Posterior cingulate gyrus (tissue), 11 donors: ENCODE measurements at places on chromosomes 13 and 19.

DNA sequence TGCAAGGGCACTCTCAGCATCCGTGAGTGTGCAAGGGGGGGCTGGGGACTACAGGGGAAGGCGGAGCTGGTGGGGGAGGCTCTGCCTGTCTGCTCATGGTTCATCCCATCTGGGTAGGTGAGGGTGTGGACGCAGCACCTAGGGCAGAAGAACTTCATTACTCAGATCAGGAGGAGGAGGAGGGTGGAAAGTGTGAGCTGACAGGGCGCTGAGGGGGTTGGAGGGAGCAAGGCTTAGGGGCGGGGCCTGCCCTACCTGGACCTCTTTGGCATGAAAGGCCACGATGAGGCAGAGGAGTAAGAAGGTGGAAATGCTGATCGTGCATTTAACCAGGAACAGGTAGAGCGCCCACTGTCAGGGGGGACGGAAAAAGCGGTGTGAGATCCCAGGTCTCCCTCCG lies 4.5 kb downstream of the KCNN4 start:
- no peak for DNase-seq

DNA sequence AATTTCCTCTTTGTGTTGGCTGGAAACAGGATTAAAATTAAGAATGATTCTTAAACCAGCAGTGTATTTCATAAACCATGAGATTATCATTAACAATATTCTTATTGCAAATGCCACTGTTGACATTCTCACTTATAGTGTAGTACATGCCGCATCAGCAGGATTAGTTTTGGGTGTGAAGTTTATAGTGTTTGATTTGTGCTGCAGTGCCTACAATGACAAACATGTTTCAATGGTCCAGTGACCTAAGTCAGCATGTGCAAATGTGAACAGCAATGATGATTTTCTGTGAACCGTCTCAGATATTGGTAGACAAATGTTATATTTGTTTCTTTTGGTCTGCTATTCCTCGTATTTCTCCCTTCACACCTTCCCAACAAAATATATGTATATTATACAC lies 49.8 kb upstream of the TDRD3 start:
- DNase-seq, result no peak

DNA sequence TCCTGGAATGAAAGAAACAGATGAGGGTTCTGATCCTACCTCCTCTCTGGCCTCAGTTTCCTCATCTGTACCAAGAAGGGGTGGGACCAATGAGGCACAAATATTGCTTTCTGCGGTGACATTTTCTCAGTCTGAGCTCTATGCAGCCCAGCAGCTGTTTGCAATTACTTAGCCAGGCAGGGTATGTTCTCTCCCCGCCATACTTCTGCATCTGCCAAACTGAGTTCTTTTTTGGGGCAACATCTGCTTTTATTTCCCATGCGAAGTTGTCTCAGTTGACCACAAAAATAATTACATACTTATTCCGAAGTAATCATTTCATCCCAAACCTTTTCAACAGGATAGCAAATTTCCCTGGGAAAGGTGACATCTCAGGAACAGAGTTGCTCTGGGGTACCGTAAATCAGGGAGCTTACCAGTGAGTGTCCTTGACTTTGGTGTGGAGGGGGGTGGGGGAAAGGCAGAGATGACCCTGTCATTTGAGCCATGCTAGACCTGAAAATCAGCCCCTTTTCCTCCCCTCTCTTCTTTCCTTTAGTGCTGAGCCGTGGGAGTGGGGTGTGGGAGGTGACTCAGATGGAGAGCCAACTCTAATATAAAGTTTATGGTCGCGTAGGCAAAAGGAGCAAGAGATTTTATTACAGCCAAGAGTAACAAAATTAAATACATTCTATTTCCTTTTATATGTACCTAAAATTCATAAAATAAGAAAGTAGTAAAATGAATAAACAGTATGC lies 165.7 kb upstream of the KL start:
- no peak for DNase-seq

DNA sequence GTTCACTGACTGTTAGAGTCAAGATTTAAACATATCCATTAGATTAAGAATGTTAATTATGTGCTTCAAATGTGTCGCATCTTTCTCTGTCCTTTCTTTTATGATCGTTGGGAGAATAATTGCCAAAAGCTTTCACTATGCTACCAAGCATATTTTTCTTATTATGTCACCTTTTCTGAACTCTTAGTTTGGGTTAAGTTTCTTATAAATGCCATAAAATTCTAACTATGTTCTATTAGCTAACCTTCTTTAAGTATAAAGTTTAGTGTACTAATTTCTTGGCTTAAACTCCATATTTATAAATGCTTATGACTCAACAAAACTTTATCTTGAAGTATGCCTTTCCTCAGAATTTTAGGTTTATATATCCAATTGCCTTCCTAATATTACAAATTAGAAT lies 1759.4 kb downstream of the PCDH9 start:
- no peak for DNase-seq

GRCh38 chr19:5690955-5691821 lies 1.1 kb downstream of the RPL36 start:
- DNase-seq, result no peak

DNA sequence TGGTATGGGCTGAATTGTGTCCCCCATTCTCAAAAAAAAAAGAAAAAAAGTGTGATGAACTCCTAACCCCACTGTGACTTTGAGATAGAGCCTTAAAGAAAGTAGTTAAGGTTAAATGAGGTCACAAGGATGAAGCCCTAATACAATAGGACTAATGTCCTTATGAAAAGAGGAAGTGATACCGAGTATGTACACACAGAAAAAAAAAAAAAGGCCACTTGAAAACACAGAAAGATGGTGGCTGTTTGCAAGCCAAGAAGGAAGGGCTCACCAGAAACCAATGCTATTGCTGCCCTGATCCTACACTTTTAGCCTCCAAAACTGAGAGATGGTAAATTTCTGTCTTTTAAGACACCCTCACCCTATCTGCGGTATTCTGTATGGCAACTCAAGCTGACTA lies 955.6 kb downstream of the PCDH17 start:
- DNase-seq, result no peak

DNA sequence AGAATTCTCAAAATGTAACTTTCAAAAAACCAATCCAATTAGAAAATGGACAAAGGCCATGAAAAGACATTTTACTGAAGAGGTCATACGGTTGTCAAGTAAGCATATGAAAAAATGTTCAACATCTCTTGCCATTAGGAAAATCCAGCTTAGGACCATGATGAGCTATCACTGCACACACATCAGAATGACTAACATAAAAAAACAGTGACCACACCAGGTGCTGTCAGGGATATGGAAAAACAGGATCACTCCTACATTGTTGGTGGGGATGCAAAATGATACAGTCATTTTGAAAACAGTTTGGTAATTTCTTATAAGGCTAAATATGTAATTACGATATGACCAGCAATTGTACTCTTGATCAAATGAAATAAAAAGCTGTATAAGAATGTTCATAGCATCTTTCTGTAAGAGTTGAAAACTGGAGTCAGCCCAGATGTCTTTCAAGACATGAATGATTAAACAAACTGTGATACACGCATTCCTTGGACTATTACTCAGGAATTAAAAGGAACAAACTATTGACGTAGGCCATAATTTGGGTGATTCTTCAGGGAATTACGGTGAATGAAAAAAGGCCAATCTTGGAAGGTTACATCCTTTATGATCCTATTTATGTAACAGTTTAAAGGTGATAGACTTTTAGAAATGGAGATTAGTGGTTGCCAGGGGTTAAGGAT lies 26.9 kb upstream of the RCBTB2 start:
- DNase-seq, result no peak

DNA sequence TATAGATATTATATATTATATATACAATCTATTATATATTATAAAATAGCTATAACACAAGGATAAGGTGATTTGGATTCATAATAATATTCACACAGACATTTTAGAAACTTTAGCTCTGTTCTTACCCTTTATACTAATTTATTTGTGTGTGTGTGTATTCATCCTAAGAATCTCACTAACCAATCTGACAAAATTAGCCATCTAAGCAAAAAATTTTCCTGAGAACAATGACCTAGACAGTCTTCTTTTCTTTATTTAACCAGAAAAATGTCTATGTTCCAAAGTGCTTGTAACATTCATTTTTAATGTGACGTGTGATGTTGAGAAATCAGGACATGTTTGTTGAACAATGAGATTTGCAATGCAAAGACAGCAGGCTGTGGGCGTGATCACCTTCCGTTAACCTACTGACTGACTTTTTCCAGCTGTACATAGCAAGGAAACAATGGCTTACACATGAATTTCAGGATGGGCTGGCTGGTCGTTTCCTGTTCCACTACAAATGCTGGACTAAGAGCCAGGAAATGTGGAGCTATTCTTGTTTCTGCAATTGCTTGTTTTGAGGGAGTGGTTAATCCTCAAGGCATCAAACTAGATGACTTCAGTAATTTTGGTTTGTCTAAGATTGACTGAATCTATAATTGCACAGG lies 634.6 kb upstream of the ARGLU1 start:
- no peak for DNase-seq

DNA sequence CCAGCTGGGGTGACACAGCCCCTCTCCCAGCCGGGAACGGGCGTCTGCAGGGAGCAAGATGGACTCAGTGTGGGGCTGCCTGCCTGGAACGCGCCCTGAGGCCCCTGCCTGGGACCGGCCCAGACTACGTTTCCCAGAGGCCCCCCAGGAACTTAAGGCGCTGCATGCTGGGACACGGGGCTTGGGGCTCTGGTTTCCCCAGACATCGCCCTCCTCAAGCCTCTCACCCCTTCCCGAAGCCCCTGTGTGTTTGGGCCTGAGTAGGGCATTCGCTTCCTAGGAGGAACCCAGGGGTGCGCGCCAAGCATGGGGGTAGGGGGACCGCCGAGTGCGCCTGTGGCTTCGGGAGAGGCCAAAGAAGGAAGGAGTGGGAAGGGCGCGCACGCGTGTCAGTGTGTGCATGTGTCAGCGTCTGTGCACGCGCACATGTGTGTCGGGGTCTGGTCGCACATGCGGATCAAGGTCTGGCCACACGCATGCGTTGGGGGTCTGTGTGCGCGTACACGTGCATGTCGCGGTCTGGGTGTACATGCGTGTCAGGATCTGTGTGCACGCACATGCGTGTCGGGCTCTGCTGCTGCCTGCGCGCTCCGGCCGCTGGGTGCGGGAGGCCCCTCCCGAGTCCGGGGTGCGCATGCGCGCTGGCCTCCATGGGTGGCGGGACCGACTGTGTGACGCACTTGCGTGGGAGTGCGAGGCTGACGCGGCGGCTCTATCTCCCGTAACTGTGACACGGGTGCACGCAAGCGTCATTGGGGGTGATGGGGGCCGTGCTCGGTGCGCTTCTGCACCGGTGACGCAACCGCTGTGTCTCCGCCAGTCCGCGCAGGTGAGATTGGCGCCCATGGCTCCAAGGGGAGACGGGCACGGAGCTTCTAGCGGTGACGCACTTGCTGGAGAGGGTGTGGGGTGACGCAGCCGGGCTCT lies 16.2 kb downstream of the ZNF331 start:
- DNase-seq, result peak; percentile 72

- no peak for DNase-seq
These were observed 3.9 kb upstream of the ZNF550 start for GRCh38 chr19:57563547-57563946.

- DNase-seq, result no peak
These were observed 27.0 kb downstream of the MTRF1 start for GRCh38 chr13:41236369-41236768.

GRCh38 chr13:98313023-98313921 lies 136.2 kb upstream of the RNF113B start:
- DNase-seq, result no peak

- DNase-seq, result peak; percentile 52
These were observed 14.9 kb downstream of the LAIR2 start for GRCh38 chr19:54517483-54517882.

GRCh38 chr13:64339373-64340063 lies 2890.6 kb downstream of the PCDH9 start:
- DNase-seq, result no peak

GRCh38 chr19:46614114-46614722 lies 10.7 kb downstream of the PTGIR start:
- peak; percentile 89 for DNase-seq

- DNase-seq, result no peak
These were observed 4.8 kb downstream of the TPT1 start for GRCh38 chr13:45336025-45336800.

DNA sequence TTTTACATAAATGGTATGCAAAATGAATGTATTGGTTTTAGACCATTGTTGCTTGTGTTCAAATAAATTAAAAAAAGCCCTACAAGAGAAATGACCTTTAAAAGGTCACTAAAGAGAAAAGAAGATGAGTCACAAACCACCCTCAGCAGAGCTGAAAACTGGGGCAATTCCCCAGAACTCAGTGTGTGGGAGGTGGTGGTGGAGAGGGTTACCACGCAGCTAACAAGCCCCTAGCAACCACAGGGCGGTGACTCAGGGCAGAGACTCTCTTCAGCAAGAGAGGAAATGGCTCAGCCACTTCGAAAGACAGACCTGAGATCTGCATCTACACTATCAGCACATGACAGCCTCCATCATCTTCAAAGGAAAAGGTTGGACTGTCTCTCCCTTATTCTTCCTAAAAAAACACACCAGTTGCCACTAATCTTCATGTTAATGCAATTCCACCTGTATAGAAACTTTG lies 29.4 kb upstream of the NDFIP2 start:
- DNase-seq, result no peak

DNA sequence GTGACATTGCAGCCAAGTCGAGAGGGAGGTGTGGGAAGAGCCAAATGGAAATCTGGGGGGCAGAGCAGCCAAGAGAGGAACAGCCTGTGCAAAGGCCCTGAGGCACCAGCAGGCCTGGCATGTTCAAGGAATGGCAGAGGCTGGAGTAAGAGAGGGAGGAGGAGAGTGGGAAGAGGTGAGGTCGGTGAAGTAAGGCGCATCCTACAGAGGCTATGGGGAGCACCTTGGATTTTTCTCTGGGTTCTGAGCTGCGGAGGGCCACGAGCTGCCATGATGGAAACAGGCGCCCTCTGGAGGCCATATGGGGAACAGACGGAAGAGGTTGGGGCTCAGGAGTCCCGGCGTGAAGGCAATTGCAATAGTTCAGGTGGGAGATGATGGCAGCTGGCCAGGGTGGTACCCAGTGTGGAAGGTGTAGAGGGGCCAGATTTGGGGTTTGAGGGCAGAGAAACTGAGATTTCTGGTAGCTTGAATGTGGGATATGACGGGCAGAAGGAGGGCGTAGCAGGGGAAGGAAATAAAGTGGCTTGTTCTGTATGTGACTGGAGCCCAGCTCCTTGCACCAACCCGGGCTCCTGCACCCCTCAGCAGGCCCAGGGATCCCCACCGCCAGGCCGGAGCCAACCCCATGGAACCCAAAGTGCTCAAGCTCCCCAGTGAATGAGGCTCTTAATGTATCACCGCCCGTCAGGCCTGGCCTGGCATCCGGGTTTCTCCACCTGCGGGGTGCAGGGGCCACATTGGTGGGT lies 20.5 kb upstream of the STRN4 start:
- no peak for DNase-seq

DNA sequence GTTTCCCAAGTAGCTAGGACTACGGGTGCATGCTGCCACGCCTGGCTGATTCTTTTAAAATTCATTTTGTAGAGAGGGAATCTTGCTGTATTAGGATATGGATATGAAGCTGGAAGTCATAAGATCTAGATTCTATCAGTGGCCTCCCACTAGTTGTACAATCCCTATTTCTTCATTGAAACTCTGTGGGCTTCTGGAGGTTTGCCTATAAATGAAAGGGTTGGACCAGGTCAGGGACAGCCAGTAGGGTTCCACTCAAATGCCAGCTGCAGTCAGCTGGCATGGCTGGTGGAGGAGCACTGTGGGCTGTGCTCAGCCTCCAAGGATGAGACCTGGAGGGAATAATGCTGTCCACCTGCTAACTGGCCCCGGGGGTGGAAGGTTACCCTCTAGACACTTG lies 110.2 kb upstream of the GJB6 start:
- DNase-seq, result no peak

GRCh38 chr19:52170863-52171320 lies 529 bp downstream of the ZNF836 start:
- DNase-seq, result no peak

- DNase-seq, result no peak
These were observed 717.4 kb upstream of the SPRY2 start for GRCh38 chr13:81058211-81058915.
